ENCODE measurements at places on chromosomes 16 and 17.

DNA sequence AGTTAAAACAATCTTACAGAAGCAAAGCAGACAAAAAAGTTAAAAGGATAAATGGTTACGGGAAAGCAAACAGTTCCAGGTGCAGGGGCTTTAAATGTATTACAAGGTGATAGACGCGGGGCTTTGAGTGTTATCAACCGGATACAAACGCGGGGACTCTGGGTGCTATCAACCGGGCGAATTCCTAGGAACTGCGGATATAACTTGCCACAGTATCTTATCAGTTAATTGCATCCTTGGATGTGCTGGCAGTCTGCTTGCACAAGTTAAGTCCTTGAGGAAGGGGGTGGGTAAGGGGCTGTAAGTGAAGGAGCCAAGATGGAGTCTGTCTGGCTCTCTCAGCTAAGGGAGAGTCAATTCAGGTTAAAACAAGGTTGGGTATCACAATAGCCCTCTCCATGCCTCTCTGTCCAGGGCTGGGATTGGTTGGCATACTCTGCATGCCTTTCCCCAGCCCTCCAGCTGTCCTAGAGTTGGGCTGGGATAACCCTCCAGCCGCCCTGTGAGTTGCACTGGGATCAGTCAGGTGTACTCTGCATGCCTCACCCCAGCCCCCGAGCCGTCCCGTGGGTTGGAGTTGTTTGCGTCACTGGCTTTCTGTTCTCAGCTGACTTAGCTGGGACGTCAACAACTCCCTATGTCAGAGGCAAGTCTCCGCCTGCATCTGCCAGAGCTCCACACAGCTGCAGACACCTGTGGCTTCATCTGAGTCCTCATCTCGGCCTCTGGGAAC lies 40.9 kb downstream of the TMEM235 start:
- peak; percentile 91 for DNase-seq

GRCh38 chr17:1107777-1108477 lies 71.9 kb downstream of the ABR start:
- DNase-seq, result no peak

DNA sequence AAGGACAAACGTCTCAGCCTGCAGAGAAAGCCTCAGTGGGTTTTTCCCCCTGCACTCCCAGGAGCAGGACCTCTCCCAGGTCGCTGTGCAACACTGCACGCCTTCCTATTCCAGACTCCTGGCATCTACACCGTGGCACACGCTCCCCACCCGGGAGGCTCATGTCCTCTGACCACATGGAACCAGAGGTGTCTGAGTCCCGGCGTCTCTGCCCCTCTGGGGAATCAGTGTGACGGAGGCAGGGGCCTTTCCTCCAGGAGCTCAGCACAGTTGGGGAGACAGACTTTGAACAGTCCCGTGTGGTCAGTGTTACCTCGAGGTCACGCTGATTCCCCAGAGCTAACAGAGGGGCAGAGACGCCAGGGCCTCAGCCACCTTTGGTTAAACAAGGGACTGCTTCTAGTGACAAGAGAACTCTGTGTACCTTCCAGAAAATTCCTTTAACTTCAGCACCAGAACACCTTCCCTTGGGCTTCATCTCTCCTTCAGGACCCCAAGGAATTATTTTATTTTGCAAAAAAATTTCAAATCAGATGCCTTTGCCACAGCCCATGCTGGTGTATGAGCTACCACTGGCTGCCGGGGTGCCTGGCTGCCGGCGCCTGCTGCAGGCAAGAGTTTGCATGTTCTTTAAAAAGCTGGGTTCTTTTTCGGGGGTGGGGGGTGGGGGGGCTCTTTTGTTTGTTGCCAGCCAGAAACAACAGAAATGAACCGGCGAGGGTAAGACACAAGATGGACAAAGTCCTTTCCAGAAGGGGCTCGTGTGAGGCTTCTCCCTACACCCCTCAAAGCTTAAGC lies 6.6 kb downstream of the CANT1 start:
- no peak for DNase-seq

- DNase-seq, result no peak
These were observed 37.5 kb downstream of the MPRIP start for GRCh38 chr17:17079761-17080160.

- DNase-seq, result no peak
These were observed 41.3 kb upstream of the NLK start for GRCh38 chr17:28001149-28001548.

DNA sequence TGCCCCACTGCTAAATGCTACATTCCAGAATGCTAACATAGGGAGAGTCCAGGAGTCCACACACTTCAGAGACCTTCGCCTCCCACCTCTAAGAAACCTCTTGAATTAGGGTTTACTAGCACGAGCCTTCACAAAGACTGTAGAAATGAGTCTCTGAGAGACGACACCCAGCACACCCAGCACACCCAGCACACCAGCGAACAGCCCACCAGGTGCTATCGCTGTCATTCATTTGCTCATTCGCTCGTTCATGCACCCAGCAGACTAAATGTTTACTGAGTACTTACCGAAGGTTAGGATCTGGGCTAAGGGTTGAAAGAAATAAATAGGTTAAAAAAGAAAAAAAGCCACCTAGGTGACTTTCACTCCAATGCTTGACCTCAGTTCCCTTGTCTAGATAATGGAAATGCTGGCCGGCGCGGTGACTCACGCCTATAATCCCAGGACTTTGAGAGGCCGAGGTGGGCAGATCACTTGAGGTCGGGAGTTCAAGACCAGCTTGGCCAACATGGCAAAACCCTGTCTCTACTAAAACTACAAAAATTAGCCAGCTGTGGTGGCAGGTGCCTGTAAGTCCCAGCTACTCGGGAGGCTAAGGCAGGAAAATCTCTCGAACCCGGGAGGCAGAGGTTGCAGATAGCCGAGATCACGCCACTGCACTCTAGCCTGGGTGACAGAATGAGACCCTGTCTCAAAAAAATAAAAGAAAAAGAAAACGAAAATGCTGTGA lies 100.8 kb downstream of the ADCY9 start:
- DNase-seq, result no peak

DNA sequence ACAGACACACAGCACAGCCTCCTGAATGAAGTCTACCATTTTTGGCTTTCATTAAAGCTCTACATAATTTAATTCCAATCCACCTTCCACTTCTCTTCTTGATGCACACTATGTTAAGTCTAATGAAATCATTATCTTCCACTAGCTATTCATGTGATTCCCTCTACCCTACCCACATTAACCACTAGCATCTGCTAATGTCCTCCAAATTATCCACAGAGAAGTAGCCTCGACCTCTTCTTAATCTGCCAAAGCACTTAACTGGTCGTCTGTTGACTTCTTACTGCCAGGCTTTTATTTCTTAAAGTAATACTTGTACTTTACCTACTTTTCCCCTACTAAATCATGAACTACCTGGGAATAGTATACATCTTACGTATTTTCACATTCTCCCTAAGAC lies 91.8 kb downstream of the NCOR1 start:
- DNase-seq, result no peak

DNA sequence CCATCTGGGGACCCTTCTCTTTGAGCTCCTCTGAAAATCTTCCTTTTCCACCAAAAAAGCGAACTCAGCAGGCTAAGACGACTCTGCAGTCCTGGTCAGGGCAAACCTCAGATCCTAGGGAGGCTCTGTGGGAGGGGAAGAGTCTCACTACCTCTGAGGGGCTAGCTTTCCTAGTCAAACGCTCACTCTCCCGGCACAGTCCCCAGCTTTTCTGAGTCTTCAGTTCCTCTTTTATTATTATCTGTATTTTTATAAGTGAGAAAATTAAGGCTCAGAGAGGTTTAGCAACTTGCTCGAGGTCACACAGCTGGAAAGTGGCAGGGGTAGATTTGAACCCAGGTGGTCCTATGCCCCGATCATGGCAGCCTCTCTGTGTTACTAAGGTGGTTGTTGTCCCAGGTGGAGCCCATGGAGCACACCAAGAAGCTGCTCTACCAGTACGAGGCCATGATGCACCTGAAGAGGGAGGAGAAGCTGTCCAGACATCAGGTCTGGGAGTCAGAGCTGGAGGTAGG lies 9.1 kb upstream of the KATNB1 start:
- no peak for DNase-seq

DNA sequence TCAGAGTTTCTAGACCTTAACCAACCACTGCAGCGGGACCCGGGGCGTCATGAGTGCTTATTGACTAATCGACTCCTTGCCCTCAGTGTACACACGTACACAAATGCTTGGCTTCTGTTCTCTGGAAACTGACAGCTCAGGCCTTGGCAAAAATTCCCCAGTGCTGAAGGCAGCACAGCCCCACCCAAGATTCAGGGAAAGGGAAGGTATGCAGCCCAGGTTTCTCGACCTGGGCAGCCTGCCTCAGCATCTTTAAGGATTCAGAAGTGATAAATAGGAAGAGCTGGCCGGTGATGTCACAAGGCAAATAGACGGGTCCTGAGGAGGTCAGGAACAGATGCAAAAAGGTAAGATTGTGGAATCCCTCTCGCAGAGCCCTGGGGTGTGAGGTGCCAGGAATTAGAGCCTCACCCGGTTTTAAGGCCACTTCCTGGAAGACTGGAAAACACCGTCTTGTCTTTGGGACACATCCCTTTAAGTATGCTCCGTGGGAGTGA lies 9.0 kb upstream of the CDH3 start:
- DNase-seq, result no peak

GRCh38 chr16:2671741-2672140 lies 10.6 kb upstream of the KCTD5 start:
- no peak for DNase-seq

GRCh38 chr16:15450624-15451023 lies 16.2 kb downstream of the BMERB1 start:
- no peak for DNase-seq

GRCh38 chr16:69314534-69314933 lies 3.4 kb downstream of the VPS4A start:
- DNase-seq, result no peak

DNA sequence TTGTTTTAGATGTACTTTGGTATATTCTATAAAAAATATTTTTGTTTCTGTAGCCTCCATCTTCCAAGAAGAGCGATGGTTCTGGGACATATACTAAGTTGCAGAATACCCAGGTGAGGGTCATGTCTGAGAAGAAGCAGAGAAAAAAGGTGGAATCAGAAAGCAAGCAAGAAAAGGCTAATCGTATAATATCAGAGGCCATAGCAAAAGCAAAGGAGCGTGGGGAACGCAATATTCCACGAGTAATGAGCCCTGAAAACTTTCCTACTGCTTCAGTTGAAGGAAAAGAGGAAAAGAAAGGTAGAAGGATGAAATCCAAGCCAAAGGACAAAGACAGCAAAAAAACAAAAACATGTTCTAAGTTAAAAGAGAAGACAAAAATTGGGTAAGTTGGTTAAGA lies 154.6 kb downstream of the CHD9 start:
- DNase-seq, result no peak

- no peak for DNase-seq
These were observed 116.7 kb upstream of the CHMP6 start for GRCh38 chr17:80874866-80875445.

DNA sequence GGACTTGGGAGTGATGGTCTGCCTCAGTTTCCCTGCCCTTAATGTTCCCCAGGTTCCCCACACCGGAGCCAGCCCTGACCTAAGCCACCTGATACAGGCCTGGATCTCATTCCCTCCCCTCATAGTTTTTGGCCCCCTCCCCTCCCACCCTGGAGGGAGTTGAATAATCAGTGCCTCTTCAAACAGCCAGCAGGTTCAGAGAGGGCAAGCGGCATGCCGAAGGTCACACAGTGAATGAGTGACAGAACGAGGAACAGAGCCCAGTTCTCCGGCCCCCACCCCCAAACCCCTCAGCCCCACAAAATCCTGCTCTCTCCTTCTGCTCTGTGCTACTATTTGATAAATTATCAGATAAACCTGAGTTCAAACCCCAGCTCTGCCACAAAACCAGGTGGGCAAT lies 31.2 kb downstream of the BEAN1 start:
- DNase-seq, result no peak

DNA sequence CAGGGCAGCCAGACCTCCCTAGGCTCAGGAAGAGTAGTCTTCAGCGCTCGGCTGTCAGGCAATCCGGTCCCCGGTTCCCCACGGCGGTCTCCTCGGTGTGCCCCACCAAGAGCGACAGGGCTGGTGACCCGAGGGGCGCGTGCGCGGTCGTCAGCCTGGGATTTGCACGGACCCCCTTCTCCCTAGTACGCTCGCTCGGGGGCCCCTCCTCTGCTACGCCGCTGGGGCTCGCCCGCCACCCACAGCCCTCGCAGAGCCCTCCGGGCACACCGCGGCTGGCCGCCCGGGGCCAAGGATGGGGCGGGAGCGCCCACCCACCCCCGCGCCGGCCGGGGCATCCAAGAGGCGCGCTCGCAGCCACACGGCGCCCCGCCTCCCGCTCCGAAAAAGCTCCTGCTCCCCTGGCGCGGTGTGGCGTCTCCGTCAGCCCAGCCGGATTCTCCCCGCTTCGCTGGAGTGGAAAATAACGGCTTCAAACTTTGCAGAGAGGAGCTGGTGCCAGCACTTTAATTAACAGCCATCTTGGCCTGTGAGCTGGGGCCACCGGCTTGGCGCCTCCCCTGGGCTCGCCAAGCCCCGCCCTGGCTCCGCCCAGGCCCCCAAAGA lies 2.1 kb upstream of the C1QL1 start:
- DNase-seq, result no peak

- DNase-seq, result no peak
These were observed 58.3 kb downstream of the PLD6 start for GRCh38 chr17:17147821-17148220.

- no peak for DNase-seq
These were observed 12.6 kb downstream of the ZBTB4 start for GRCh38 chr17:7466639-7467341.

DNA sequence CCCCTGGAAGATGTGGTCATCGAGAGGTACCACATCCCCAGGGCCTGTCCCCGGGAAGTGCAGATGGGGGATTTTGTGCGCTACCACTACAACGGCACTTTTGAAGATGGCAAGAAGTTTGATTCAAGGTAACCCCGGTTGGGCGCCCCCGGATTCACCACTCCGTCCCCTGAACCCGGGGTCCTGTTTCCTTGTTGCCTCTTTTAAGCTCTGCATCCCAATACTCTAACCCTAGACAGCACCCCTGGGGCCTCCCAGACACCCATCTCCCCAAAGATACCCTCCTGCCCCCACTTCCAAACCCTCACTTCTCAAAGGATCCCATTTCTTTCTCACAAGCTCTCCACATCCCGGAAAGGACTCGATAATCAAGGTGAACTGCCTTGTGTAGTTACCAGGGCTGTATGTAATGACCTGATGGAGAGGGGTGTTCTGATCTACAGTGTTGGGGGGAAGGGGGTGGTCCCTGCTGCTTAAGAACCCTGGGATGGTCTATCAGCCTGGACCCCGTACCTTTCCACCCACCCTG lies 412 bp downstream of the FKBP10 start:
- DNase-seq, result no peak

GRCh38 chr17:39165178-39165840 lies 652 bp downstream of the ARL5C start:
- no peak for DNase-seq

DNA sequence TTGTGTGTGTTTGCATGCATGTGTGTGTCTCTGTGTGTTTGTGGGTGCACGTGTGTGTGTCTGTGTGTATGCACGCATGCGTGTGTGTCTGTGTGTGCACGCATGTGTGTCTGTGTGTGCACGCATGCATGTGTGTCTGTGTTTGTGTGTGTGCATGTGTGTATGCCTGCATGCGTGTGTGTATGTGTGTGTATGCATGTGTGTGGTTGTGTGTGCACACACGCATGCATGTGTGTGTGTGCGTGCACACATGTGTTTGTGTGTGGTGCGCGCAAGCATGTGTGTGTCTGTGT lies 239.9 kb upstream of the TNRC6C start:
- DNase-seq, result no peak

GRCh38 chr16:84893849-84894599 lies 74.2 kb downstream of the CRISPLD2 start:
- no peak for DNase-seq
